ENCODE measurements at places on chromosomes 1 and 21. TPM values are rescaled to one million over a fixed set of nuclear protein-coding genes. Genes with fewer than 3 reads are reported as not detected.

Gene ZNF683
- not detected for total RNA-seq

Gene INSRR
- not detected for total RNA-seq

Gene ATP1B1
- total RNA-seq, result 25.8 TPM

Gene FTCD
- total RNA-seq, result not detected

Gene CAPN9
- not detected for total RNA-seq

Gene NHLH1
- total RNA-seq, result 0.14 TPM

Gene ATP6V1G3
- total RNA-seq, result not detected

Gene CSMD2
- 1.6 TPM for total RNA-seq

Gene FAAP20
- 24.9 TPM for total RNA-seq

Gene MEX3A
- total RNA-seq, result 0.22 TPM

Gene FAM167B
- 0.88 TPM for total RNA-seq

Gene ATAD3C
- total RNA-seq, result not detected

Gene COL6A1
- 1,721 TPM for total RNA-seq

Gene MXRA8
- 367 TPM for total RNA-seq

Gene KCNK2
- total RNA-seq, result 0.44 TPM

Gene LCE1F
- not detected for total RNA-seq

Gene LRIG2
- 21.2 TPM for total RNA-seq

Gene G0S2
- total RNA-seq, result 78.7 TPM

Gene DAB1
- not detected for total RNA-seq

Gene S100A3
- 2.4 TPM for total RNA-seq

Gene RHD
- not detected for total RNA-seq

Gene HRNR
- not detected for total RNA-seq

Gene ATP6V0B
- 113 TPM for total RNA-seq

Gene NUP210L
- total RNA-seq, result under 0.01 TPM

Gene TCHHL1
- total RNA-seq, result not detected

Gene WDR64
- total RNA-seq, result not detected

Gene PADI2
- 0.29 TPM for total RNA-seq

Gene RGS1
- 1.6 TPM for total RNA-seq

Gene FAM78B
- not detected for total RNA-seq

Gene CLCA1
- 0.22 TPM for total RNA-seq

Gene ROR1
- 13.6 TPM for total RNA-seq

Gene VCAM1
- total RNA-seq, result 113 TPM

Gene ADGRB2
- 14.0 TPM for total RNA-seq

Gene RNF186
- total RNA-seq, result not detected

Gene COL8A2
- total RNA-seq, result 6.7 TPM

Gene SLAMF1
- total RNA-seq, result under 0.01 TPM

Measured in placental pericyte (primary cell).